Keratinocyte (primary cell): ENCODE measurements at places on chromosomes 7 and 10.

DNA sequence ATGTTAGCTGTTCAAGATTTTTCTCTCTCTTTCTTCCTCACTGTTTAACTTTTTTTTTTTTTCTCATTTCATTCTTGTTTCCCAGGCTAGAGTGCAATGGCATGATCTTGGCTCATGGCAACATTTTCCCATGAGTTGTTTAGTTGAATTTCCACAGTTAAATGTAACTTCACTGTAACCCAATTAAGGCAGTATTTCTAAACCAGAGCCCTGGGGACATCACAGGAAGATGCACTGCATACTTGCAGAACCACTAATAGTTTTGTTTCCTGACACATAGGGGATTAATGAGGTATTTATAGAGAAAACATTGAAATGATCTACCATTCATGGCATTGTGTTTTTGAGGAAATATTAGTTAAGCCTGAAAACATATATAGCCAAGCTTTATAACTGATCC lies 795.6 kb upstream of the GHITM start:
- no peak for DNase-seq

DNA sequence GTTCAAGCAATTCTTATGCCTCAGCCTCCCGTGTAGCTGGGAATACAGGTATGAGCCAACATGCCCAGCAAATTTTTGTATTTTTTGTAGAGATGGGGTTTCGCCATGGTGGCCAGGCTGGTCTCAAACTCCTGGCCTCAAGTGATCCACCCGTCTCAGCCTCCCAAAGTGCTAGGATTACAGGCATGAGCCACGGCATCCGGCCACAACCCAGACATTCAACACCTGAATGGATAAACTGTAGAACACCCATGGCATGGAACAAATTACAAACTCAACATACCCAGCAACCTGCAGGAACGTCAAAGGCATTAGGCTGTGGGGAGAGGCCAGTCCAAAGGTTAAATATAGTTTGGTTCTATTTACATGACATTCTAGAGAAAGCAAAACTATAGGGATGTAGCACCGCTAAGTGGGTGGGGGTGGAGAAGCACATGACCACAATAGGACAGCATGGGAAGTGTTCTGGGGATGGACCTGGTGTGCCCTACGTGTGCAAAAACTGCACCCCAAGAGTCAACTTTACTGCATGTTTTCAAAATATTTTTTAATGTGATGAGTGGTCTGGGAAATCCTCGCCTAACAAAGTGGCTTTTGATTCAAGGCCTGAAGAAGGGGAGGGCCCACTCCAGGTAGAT lies 6.5 kb upstream of the PGAM2 start:
- no peak for DNase-seq

DNA sequence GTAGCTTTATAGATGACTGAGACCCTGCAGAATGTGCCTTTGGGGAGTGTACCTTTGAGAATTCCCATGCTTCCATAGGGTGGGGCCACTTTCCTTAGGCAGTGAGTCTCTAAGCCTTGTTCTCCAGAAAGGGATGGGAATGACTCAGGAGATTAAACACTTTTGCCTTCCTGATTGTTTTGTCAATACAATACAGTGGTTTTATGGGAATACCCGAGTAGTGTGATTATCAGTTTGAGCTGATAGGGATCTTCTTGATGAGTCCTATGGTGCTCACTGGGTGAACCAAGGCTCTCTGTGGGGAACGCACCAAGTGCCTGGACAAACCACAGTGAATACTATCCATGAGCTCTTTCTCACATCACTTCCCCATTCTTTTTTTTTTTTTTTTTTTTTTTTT lies 6.3 kb downstream of the MYOF start:
- peak; percentile 90 for DNase-seq

GRCh38 chr7:99740573-99741440 lies 5.8 kb upstream of the CYP3A7 start:
- DNase-seq: no peak

GRCh38 chr10:118955531-118955930 lies 74.0 kb upstream of the NANOS1 start:
- DNase-seq: no peak

GRCh38 chr10:110872984-110873923 lies 1.5 kb downstream of the PDCD4 start:
- no peak for DNase-seq

DNA sequence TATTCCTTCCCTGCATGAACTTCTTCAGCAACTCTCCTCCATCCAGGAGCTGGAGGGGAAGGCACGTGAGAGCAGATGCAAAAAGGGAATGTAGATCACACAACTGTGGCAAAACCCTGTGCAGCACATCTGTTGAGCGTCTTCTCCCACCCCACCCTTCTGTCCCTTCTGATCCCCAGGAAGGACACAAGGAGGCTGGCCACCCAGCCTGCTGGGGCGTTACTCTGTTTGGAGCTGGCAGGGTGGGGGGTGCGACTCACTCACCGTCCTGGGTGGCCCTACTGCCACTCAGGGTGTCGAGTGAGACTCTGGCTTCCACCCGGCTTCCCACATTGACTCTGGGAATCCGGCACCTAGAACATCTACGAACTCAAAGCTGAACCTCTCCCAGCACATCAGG lies 10.2 kb upstream of the MMP21 start:
- DNase-seq: no peak

GRCh38 chr10:77223526-77224460 lies 413.8 kb downstream of the KCNMA1 start:
- no peak for DNase-seq

DNA sequence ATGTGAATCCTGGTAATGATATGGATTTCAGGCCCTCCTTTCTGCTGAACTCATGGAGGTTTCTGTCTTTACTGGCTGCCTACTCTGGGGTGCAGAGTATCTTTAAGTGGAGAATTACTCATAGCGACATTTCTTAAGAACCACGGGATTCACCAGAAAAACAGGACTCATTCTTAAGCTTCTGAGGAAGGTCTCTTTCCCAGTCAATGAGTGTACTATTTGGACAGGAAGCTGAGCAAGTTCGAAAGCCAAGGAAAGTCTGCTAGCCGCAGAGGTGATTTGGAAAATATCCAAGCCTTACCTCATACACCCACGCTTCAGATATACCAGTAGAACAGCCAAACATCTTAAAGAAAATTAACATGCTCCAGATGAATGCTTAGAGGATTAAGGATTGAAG lies 377.6 kb upstream of the MYO3A start:
- peak; percentile 9 for DNase-seq

- no peak for DNase-seq
These were observed 37.2 kb upstream of the RTKN2 start for GRCh38 chr10:62305813-62306212.

DNA sequence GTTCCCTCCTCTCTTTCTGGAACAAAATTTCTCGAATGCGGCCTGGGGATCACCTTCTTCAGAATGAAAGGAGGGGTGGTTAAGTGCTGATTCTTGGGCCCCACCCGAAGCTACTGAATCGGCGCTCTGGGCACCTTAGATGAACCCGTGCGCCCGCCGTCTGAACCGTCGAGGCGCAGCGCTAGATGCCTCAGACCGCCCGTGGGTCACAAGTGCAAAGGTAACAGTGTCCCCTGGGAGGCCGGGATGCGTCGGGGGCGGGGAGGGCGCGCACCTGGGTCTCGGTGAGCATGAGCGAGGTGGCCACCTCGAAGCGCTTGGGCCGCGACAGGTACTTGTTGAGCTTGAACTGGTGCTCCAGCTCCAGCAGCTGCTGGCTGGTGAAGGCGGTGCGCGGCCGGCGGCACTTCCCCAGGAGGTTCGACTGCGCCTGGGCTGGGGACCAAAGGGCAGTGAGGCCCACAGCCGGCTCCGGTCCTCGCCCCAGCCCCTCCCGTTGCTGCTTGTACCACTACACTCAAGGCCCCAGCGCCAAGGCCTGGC lies 4.2 kb downstream of the MNX1 start:
- no peak for DNase-seq

DNA sequence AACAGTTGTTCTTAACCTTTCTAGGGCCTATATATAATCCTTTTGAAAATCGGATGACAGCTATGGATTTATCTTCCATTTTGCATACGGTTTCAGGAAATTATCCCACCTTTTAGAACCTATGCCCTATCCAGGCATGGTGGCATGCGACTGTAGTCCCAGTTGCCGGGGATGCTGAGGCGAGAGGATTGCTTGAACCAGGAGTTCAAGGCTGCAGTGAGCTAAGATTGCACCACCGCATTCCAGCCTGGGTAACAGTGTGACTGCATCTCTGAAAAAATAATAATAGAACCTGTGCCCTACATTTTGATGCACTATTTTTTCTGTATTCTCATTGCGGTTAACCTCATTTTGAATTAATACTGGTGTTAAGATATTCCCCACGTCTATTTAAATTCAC lies 11.6 kb downstream of the CCAR1 start:
- DNase-seq: no peak

DNA sequence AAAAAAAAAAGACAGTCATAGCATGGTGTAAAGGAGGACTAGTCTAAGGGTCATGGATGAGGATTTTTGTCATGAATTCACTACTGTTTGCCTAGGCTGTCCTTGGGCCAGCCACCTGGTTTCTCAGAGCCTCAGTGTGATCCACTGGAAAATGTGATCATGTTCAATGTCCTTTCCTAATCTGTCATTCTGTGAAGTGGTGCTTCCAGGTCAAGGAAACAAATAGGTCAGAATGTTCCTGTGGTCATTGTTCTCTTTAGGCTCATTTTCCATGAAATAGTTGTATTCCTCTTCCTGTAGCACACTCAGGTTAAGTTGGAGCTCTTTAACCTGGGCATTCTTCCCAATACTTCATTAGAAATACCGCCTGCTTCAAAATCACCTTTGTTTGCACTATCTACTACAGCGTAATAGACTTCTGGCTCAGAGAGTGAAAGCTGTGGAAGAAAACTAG lies 16.5 kb downstream of the CD36 start:
- DNase-seq: no peak

DNA sequence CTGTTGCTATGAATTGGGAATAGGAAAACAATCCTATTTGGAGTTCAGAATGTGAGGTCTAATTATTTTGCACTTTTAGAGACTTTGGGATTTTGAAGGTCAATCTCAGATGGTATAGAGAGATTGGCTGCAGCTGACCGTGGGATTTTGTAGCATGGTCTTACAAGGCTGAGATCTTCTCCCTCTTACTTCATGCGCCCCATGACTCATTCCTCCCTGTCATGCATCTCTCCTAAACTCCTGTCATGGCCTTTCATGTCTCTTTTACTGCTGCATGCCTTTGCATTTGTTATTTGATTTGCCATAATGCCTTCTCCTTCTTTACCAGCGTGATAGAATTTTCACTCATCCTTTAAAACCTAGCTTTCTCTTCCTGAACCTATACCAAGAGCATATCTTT lies 133.1 kb downstream of the BBS9 start:
- no peak for DNase-seq

DNA sequence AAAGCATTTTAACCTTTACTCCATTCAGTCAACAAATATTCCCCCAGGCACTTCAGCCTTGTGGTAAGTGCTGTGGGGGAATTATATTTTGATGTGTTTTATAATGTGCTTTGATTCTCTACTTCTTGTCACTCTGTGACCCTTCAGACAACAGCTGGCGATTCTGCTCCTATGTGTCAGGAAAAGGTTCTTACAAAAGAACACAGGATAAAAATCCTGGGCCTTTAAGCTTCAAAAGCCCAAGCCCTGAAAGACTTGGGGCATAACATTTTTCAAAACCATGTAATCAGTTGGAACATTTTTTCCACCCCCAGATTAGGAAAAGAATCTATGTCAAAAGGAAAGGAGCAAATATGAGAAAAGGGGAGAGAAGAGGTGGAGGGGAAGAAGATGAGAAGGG lies 37.8 kb upstream of the LRRC17 start:
- DNase-seq: no peak

GRCh38 chr10:132065491-132066105 lies at the start of gene JAKMIP3:
Gene JAKMIP3 (plus strand): TSS chr10:132065946. CDS start chr10:132104809, 38,863 bp downstream.
- DNase-seq: peak; percentile 9

DNA sequence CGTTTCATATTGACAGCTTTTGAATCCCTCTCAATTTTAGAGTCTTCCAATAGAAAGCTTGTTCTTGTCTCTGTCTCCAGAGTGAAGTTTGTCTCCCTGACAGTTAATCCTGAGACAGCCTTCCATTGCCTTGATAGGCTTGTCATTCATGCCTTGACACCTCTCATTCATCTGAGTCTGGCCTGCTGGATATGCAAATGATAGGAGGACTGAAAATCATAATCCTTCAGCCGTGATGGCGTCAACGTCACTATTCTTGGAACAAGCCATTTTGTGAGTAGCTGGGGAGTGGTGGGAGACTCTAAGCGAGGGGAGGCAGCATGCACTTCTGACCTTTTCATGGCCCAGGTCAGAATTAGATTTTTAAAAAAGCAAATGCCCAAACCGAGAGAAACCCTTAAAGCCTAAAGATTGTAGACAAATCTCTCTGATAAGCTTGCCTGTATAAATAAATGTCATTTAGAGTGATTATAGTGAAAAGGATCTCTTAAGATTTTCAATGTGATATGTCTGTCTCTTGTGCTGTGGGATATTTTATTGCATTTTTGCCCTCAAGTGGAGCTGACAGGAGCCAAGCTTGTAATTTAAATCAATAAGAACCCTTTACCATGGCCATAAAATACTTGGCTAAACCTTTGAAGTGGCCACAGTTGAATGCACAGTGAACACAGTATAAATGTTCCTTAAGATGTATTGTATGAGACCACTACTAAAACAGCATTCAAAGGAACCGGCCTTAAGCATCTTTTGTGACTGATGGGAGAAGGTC lies 148.8 kb downstream of the SNX10 start:
- no peak for DNase-seq

DNA sequence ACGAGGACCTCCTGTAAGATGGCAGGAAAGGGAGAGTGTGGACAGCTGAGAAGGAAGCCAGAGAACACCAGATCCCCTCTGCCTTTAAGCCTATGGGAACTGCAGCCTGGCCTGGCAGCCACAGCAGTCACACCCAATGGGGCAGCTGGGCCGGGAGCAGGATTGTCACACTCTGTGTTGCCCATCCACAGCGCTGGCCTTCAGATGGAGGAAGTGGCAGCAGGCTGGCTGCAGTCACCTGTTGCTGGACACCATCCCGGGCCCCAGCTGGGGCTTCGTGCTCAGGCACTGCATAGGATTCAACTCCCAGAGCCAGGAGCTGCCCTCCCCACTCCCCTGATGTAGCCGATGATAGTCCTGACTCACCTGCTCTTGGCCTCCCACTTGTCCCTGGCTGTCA lies 114.4 kb downstream of the COL13A1 start:
- DNase-seq: no peak

- DNase-seq: no peak
These were observed 628 bp downstream of the PARP12 start for GRCh38 chr7:140062118-140062527.

DNA sequence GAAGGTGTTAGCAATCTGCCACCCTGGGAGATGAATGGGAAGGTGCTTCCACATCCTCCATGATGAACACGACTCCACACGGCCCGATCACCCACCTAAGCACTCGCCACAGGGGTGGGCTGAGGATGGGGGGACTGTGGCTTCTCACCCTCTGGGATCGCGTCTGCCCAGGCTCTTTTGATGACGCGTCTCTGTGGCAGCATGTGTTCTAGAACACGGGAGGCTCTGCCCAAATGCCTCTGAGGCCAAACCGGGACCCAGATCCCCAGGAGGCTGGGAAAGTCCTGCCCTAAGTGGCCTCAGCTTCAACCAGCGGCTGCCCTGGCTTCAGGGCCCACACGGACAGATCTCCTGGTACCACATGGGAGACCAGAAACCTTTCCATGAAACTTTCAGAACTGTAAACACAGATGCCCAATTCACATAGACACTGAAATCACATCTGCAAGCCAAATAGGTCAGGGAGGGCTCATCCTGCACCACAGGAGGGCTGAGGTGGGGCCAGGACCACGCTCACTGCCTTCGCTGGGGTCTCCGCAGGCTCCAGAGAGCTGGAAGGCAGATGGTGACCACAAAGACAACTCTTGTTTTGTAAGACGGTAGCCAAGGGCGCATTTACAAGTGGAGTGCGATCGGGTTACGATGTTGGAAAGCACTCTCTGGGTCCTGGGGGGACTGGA lies 200.6 kb downstream of the PTPRN2 start:
- DNase-seq: no peak

GRCh38 chr7:143849785-143850479 lies 52.0 kb downstream of the TCAF1 start:
- no peak for DNase-seq
